ENCODE measurements at places on chromosomes 7 and 10.
A peak's percentile ranks its signal among the peaks of the same experiment; 100 is the strongest.

- DNase-seq, result no peak
These were observed 44.7 kb downstream of the MXI1 start for GRCh38 chr10:110252151-110252550.

DNA sequence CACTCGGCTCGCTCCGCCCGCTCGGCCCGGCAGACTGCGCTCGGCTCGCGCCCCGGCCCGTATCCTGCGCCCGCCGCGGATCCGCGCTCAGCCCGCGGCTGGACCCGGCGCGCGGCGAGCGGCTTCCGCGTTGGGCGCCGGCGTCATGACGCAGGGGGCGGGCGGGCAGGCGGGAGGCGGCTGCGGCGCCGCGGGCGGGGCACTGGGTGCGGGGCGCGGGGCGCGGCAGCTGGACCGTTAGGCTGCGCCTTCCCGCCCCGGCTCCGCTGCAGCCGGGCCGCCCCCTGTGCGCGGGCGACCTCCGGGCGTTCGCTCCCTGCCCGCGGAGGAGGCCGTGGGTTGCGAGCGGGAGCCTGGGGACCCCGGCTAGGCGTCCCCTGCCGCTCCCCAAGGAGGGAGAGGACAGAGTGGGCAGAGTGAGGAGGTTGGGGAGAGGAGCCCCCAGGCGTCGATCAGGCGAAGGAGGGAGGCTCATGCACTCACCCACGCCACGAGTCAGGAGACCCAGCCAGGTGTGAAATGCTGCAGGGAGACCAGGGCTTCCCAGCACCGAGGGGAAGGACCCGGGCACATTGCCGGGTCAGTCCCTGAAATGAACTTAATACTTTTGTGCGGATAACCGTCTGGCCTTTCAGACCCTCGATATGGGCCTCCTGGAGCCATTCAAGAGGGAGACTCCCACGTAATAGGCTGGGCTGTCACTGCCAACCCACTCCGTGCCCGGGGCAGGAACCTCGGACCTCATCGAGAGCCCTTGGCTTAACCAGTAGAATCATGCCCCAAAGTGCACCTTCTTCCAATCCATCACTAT, at the start of gene PIP4K2A:
PIP4K2A (minus strand) TSS at position 100 of the 811 bp plus-strand sequence. CDS start 252 bp downstream, outside the sequence.
- peak; percentile 48 for DNase-seq

- no peak for DNase-seq
These were observed 25.8 kb downstream of the WBP1L start for GRCh38 chr10:102769375-102770107.

GRCh38 chr7:115678086-115678982, 352.2 kb downstream of the TFEC start:
- no peak for DNase-seq

- no peak for DNase-seq
These were observed 1.3 kb downstream of the PFKFB3 start for GRCh38 chr10:6204063-6204340.

DNA sequence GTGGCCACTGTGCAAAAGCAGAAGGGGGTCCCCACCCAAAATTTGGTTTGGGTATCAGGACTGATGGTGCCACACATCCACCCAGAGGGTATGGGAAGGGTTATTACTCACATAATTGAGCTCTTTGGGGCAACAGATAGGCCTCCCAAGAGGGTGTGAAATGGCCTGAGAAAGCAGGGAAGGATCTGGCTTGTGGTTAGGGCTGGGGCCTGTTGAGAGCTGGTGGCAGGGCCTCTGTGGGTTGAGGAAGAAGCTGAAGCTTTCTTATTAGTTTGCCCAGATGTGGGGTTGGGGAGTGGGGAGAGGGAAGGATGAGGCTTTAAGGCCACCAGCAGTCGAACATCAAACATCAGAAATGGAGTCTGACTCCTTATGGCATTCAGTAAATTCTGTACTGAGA, 18.3 kb upstream of the MKI67 start:
- DNase-seq, result no peak

GRCh38 chr7:152594801-152595200, 81.1 kb downstream of the XRCC2 start:
- DNase-seq, result no peak

DNA sequence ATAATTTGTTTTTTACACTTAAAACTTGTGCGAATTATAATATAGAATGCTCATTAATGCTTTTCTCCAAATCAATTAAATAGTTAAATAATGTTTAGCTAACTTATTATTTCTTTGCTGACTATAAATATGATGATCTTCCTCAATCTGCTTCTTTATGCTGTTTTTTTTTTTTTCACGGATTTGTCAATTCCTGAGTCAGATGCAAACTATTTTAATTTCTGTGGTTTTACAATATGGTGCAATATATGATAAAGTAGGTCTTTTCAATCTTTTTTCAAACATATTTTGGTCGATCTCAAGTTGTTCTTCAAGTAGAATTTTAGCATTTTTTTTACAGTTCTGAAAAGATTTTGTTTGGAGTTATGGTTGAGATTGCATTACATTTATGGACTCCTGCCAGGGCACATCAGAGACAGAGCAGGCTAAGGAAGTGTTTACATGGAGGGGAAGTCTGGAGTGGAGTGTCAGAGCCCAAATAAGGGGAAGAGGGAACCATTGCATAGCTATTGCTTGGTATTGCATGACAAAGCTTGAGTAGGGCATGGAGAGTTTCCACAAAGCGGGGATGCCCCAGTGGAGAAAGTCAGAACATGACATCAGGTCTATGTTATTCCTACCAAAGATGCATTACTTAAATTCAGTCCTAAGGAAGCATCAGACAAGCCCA, 204.4 kb downstream of the OTUD1 start:
- no peak for DNase-seq

GRCh38 chr10:6055929-6056328, 6.2 kb downstream of the IL2RA start:
- DNase-seq, result no peak

- no peak for DNase-seq
These were observed 16.1 kb upstream of the CSGALNACT2 start for GRCh38 chr10:43122096-43122495.

DNA sequence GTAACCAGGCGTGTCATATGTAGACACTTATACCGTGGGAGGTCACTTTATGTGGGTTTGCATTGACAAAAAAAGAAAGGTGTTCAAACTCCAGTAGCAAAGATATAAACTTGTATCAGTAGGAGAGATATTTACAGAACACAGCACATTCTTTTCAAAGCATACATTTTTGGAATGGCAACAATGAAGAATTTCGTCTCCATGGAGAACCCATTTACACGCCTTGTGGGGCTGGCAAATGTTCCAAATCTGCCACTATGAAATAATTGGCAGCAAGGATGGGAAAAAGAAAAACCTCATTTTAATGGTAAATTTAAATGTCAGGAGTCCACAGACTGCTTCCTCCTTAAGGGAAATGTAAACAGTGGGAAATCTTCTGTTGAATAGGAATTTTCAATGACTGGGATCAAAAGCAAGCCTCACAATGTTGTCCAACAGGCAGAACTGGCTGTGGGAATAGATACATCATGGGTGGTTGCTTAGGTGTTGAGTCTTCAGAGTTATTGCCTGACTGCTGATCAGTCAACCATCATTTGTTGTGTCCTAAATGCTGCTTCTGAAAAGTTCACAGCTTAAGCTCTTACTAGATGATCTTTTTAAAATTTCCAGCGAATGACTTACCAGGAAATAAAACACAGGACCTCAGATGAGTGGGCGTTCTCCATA, 256.6 kb upstream of the SEMA3C start:
- DNase-seq, result no peak

- DNase-seq, result no peak
These were observed 37.9 kb upstream of the SLF2 start for GRCh38 chr10:100874702-100875483.

- DNase-seq, result no peak
These were observed 78.5 kb upstream of the PCBD1 start for GRCh38 chr10:70966646-70967553.

DNA sequence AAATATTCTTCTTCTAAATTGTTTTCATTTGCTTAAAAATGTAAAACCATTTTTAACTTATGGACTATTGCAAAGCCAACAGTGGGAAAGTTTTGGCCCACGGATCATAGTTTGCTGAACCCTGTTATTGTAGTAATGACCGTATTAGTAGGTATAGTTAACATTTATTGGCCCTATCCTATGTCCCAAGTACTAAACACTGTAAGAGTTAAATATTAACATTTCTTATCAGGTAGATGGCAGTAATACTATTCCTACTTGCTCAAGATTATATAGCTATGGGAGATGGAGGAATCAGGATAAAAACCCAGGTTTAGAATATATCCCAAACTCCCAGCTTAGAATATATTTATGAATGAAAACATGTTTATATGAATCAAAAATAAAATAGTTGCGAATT, 993.2 kb downstream of the SORCS3 start:
- no peak for DNase-seq

DNA sequence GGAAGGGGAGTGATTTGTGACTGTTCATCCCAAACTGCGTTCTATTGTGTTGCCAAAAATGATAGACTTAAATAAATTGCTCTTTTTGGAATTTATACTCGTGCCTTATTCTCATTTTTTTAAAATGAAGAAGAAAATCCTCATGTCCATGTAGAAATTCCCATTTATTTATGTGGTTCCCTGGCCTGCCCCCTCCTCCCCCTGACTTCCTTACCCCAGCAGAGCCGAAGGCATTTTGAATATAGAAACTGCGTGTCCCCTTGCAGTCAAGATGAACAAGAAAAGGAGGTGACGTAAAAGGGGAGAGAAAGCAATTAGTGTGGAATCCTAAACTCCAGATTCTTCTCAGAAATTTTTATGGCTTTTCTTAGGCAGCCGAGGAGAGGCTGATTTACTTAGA, 126.1 kb downstream of the FAM204A start:
- DNase-seq, result no peak

DNA sequence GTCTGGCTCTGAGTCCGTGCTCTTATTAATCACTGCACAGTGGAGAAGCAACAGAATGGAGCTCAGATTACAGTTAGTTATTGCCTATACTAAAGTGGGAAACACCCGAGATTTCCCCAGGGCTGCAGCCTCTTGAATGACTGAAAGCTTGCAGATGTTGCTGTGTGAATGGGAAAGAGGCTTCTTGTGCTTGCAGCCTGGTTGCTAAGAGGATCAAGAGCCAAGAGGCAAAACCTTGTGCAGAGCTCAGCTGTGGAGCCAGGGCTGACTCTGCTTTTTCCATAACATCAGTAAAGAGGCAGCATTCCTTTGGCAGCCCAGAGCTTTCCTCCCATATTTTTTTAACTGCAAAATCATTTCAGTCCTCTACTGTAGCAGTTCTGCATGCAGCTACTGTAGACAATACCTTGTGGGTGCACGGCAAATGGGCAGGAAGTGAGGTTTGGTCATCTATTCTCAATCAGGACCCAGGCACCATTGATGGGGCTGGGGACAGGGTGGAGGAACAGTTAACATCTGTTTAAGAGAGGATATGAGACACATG, 86.5 kb downstream of the RALA start:
- DNase-seq, result no peak

- DNase-seq, result no peak
These were observed 4.0 kb downstream of the ITGA8 start for GRCh38 chr10:15715619-15716227.

- no peak for DNase-seq
These were observed 417.0 kb upstream of the FOXK1 start for GRCh38 chr7:4265066-4265465.

GRCh38 chr10:91552274-91553095, 80.4 kb downstream of the PPP1R3C start:
- no peak for DNase-seq

- DNase-seq, result no peak
These were observed 58.1 kb upstream of the DGKI start for GRCh38 chr7:137904833-137905232.

DNA sequence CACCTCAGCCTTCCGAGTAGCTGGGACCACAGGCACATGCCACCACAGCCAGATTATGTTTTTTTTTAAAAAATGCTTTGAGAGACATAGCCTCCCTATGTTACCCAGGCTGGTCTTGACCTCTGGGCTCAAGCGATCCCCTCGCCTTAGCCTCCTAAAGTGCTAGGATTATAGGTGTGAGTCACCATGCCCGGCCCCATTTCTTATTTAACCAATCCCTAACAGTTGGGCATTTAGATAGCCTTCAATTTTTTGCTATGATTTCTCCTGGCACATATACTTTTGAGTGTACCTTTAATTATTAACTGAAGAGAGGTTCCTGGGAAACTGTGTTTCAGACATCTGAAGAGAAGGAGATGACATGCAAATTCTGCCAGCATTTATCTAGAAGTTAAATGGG, 22.6 kb upstream of the AUTS2 start:
- DNase-seq, result no peak

DNA sequence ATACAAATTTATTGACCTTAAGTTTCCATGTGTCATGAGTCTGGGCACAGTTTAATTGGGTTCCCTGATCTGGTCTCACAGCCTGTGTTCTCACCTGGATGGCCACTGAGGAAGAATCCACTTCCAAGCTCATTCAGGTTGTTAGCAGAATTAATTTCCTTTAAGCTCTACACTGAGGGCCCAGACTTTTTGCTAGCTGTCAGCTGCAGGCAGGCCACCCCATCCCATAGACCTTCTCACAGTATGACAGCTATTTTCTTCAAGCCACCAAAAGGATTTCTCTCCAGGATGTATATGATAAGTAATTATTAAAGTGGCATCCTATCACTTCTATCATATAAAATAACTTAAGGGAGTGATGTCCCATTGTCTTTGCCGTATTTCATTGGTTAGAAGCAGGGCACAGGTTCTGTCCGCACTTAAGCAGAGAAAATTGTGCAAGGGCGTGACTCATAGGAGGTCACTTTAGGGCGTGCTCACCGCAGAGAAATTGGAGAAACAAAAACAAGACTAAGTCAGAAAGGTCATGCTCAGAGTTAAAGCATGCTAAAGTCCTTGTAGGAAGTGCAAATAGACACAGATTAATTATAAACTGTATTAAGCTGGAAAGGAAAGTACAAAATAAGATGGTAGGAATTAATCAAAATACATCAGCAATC, 109.9 kb downstream of the AHR start:
- DNase-seq, result no peak

- no peak for DNase-seq
These were observed 6.8 kb upstream of the TAS2R60 start for GRCh38 chr7:143436325-143436946.

DNA sequence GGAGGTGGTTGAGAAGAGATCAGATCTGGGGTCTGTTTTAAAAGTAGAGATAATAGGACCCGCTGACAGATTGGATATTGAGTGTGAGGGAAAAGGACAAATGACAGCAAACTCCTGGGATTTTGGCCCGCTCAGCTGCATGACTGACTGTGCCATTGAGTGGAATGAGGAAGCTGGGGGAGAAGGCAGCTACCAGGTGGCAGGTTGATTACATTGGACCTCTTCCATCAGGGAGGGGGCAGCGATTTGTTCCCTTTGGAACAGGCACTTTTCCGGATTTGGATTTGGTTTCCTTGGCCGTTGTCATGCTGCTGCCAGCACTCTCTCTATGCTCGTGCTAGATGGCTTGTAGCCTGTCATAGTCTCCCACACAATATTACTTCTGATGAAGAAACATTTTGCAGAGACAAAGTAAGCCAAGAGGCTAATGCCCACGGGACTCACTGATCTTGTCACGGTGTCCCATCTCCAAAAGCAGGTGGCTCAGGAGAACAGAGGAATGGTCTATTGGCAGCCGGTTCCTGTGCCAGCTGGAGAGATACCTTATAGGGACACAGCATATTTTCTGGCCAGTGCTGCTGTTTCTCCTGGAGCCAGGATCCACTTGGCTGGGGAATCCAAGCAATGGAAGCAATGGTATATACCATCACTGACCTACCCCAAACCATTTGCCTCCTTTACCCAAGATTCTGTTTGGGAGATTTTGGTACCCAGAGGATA, 69.1 kb upstream of the WAC start:
- DNase-seq, result no peak

Measured in stimulated activated CD4-positive, alpha-beta T cell treated with anti-CD3 and anti-CD28 coated beads, Interleukin-1b, Interleukin-23, amount 100 ng/mL, for 1 hour (primary cell).